Stimulated activated CD4-positive, alpha-beta T cell treated with anti-CD3 and anti-CD28 coated beads, TNF-alpha, amount 100 ng/mL, for 24 hours (primary cell): ENCODE measurements at places on chromosomes 4 and X.

GRCh38 chrX:49309401-49309981 lies 6.0 kb downstream of the GAGE10 start:
- no peak for DNase-seq

DNA sequence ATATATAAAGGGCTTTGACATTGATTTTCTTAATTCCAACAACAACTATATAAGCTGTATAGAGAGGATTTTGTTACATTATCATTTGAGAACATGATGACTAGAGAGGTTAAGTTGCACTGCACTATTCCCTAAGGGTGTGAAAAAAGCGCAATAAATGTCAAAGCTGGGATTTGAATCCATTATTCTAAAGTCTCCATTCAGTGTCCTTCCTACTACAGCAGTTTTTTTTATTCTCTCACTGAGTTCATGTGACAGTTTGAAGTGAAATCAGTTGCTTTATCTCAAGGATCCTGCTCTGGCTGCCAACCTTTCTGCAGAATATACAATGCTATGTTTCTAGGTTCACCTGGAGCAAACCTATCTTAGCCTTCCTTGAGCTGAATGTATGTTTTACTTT lies 177.5 kb downstream of the ANKRD50 start:
- DNase-seq = no peak

DNA sequence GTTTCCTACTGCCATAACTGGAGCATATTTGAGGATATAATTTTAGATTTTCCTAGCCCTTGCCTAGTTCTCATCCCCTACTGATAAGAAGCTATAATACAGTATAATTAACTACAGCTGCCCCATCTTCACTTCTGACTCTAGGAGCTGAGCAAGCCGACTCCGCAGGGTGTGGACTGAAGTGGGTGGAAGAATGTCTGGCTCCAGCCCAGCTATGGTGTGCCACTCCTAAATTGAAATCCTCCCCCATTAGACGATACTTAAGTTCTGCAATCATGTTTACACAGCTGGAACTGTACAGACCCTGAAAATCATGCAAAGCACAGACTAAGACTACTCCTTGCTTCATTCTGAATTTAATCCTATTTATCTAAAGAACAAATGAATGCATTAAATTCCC lies 93.1 kb downstream of the PCDH19 start:
- no peak for DNase-seq

DNA sequence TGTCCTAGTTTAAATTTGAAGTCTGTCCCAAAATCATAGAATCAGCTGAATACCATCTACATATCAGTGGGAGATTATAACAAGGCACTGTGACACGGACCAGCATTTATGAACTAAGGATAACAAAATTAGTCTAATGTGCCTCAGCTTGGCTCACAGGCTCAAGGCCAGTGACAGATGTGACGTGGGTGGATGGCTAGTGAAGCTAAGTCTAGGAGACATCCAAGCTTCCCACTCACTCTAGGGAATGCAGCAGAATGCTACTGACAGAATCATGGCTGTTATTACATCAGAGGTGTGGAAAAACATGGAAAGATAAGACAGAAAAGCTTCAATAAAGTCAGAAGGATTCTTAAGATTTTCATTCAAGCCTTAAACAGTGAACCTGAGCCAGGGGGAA lies 329.9 kb downstream of the NAF1 start:
- no peak for DNase-seq

- no peak for DNase-seq
Measured at GRCh38 chr4:39591290-39591689, 47.4 kb downstream of the SMIM14 start.

- DNase-seq = no peak
Measured at GRCh38 chrX:109934434-109934833, 68.5 kb upstream of the TMEM164 start.

DNA sequence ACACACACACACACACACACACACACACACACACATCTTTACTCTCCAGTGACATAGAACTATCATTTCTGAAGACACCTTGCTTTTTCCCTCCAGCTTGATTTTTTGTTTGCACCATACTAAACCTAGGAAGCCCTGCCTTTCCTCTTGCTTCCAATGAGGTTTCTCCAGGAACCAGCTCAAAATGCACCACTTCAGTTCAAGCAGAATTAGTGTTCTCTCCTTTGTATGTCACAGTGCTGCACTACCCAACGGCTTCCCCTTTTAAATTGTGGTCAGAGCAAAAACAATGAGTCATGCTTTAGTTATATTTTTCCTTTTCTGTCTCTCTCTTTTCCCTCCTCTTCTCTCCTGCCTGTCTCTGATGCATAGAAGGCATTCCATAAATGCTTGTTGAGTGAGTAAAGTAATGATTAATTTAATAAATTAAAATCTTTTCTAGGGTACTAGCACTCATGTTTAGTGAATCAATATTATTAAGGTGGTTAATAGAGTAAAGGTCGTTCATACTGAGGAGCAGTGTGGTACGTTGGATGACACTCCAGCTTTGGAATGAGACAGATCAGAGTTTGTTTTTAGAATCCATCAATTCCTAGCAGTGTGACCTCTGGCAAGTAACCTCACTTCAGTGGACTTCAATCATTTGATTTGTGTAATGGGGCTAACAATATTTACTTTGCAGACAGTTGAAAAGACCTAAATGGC lies 5.9 kb downstream of the RTL3 start:
- no peak for DNase-seq

DNA sequence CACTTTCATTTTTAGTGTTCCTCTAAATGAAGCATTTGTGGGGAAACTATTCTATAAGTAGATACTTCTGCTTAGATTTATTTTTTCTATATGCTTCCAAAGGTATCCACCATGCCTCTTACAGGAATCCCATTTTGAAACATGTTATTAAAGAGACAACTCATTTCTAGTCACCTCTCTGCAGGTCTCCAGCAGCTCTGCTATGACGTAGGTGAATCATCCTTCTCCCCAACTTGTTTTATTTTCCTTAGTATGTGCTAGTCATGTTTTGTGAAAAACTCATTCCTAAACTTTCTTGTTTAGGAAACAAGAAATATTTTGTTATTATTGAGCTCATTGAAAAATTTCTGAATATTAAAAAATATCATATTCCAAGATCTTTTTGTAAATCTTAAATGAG lies 12.8 kb downstream of the CXCL8 start:
- no peak for DNase-seq

GRCh38 chr4:8648296-8648695 lies 55.7 kb downstream of the CPZ start:
- DNase-seq = no peak

- no peak for DNase-seq
Measured at GRCh38 chrX:119916310-119916709, 20.6 kb downstream of the AKAP14 start.

GRCh38 chr4:179285696-179286095 lies 1843.5 kb upstream of the AGA start:
- no peak for DNase-seq

- no peak for DNase-seq
Measured at GRCh38 chrX:56928546-56928945, 66.8 kb downstream of the SPIN3 start.

DNA sequence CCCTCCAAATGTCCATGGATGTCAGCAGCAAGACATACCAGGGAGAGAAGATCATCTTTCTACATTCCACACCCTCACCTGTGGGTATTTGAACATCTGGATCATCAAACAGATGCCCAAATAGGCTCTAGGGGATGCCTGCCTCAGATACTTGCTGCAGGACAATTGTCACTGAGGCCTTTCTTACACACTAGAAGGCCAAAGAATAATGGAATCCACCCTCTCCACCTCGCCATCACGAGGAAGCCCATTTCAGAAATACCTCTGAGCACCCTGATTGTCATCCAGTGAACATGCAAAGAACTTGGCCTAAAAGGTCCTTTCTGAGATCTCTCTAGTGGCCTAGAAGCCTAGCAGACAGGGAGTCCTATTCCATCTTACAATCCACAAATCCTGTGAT lies 6.9 kb upstream of the KIAA1210 start:
- DNase-seq = no peak

DNA sequence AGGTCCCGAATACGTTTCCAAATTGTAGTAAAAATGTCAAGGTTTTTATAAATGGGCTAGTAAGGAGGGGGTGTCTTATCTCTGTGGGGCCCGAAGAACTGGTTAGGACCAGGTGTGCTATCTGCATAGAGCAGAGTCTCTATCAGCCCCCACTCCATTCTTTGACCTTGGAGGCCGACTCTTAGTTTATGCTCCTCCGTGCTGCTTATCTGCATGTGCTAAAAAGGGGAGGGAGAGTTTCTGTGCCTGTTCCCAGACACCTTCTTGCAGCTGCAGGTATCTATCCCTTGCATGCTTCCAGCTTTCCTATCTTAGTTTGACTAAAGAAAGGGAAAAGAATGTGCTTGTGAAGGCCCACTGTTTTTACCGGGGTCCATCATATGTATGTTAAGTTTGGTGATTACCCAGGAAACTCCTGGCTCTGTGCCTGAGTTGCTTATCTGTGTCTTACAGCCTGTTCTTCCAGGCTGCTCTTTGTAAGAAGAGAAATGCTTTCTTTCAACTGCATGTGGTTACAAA lies 28.6 kb upstream of the NAF1 start:
- DNase-seq = no peak

DNA sequence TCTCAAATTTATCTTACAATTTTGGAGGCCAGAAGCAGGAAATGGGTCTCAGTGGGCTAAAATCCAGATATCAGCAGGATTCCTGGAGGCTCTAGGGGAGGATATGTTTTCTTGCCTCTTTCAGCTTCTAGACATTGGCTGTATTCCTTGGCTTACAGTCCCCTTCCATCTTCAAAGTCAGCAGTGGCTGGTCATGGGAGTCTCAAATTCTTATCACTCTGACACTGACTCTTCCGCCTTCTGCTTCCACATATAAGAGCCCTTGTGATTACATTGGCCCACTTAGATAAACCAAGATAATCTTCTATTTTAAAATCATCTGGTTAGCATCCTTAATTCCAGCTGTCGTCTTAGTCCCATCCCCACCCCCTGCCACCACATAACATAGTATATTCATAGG lies 113.0 kb downstream of the PCDH7 start:
- DNase-seq = no peak

DNA sequence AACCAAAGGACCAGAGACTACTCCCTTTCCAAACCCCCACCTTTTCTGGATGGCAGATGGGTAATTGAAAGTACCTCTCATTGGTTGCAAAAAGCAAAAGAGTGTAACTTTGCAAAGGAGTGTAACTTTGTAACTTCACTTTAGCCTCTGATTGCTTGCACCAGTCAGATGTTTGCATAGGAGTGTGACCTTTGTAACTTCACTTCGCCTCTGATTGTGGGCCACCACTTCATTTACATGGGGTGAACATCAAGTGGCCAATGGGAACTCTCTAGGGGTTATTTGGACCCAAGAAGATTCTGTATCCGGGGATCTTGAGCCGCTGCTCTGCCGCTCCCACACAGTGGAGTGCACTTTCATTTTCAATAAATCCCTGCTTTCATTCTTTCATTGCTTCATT lies 9.9 kb upstream of the SLC25A43 start:
- DNase-seq = no peak

- DNase-seq = no peak
Measured at GRCh38 chr4:138595731-138596460, 353.7 kb upstream of the SLC7A11 start.

DNA sequence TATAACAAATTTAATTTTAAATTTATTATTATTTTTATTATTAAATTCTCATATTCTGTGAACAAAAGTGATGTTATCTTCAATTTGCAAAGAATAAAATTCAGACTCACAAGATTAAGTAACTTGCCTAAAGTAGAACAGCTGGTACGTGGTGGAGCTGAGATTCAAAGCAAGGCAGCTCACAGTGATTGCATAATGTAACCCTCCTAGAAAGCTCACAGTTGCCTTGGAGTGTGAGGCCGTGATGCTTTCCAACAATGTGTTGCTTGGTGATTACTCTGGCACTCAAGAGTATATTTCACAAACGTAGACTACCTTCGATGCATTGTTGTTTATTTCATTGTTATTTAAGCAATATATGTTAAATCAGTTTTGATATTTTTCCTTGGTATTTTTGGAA lies 1039.2 kb upstream of the PABPC4L start:
- no peak for DNase-seq

DNA sequence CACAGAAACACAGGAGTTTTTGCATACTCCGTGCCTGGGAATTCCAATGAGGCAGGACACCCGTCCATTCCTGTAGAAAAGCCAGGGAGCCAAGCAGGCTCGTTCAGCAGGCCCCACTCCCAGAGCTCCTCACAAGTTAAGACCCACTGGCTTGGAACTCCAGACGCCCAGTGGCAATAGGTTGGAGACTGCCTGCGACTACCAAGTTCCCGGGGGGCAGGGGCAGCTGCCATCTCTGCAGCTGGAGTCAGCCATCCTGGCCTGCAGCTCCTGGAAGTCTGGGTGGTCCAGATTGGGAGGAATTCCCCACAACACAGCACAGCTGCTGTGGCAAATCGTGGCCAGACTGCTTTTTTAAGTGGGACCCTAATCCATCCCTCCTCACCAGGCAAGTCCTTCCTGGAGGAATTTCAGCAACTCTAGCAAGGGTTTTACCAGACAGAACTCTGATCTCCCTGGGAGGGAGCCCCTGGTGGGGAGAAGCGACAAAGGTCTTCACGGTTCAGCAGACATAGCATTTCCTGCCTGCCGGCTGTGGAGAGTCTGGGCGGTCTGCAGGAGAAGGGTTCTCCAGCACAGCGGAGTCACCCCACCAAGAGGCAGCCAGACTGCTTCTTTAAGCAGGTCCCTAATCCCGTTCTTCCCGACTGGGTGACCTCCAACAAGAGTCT lies 231.9 kb downstream of the STPG2 start:
- DNase-seq = no peak

DNA sequence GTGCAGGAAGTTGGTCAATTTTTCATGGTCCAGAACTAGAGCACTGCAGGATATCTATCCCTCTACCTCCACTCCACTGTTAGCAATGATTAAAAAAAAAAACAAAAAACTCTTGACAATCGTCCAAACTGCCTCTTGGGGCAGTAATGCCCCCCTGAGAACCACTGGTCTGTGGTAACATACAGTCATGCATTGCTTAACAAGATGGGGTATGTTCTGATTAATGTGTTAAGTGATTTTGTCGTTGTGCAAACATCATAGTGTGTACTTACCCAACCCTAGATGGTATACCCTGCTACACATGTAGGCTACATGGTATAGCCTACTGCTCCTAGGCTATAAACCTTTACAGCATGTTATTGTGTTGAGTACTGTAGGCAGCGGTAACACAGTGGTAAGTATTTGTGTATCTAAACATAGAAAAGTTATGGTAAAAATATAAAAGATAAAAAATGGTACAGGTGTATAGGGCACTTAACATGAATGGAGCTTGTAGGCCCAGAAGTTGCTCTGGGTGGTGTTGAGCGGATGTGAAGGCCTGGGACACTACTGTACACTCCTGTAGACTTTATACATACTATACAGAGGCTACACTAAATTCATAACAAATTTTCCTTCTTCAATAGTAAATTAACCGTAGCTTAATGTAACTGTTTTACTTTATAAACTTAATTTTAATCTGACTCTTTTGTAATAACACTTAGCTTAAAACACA lies 34.1 kb downstream of the ART3 start:
- DNase-seq = no peak

- no peak for DNase-seq
Measured at GRCh38 chr4:121168446-121169281, 4.5 kb upstream of the TNIP3 start.

DNA sequence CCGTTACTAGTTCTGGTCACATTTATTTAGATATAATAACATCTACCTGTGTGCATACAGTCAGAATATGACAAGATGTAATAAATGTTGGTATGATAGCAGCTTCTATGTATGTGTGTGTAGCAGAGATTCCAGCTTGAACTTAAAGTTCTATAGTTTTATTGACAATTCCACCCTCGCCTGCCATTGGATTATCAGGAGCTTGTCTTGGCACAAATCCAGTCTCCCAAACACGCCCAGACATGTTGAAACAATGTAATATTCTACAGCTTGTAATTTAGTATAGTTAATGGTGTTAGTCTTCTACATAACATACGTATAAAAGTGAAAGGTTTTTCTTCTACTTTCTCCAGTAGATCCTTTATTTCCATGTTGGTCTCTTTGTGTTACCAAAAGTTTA lies 44.4 kb downstream of the BBS12 start:
- DNase-seq = no peak
